ENCODE measurements at places on chromosomes 5 and 9.

GRCh38 chr5:72074251-72074650 is 33.0 kb upstream of the MAP1B start:
- DNase-seq = no peak

- DNase-seq = no peak
These were observed 6.5 kb downstream of the CDO1 start for GRCh38 chr5:115809946-115810345.

- no peak for DNase-seq
These were observed 20.6 kb upstream of the SCAMP1 start for GRCh38 chr5:78339617-78340436.

DNA sequence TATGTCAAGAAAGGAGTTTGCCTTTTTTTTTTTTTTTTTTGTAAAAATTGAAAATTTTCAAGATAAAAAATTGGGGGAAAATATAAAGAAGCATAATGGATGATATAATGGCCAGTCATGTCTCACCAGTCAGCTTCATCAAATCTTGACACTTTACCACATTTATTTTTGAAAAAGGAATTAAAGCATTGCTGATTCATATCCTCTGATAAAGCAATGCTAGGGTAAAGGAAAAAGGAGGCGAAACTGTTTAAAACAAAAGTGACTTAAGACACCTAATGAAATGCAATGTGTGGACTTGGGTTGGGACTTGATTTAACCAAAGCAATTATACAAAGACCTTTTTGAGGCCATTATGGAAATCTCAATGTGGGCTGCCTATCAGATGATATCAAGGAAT is 208.5 kb downstream of the ARHGAP26 start:
- DNase-seq = no peak
